Mesothelial cell of epicardium (in vitro differentiated cells): ENCODE measurements at places on chromosomes 13 and 19. TPM values are rescaled to one million over a fixed set of nuclear protein-coding genes. Genes with fewer than 3 reads are reported as not detected.

The TMIGD2 gene
- total RNA-seq = 0.29 TPM in 1 of 3 replicates, not detected in the others

The CATSPERD gene
- total RNA-seq = not detected in 3 replicates

The ZNF627 gene
- total RNA-seq = 28.6 to 29.9 TPM (median 29.8 TPM) in 3 replicates

The ZNF547 gene
- total RNA-seq = 3.9 to 6.8 TPM (median 4.7 TPM) in 3 replicates

The MAMSTR gene
- total RNA-seq = 5.8 to 6.5 TPM (median 6.0 TPM) in 3 replicates

The CGB2 gene
- 0.71 to 4.7 TPM (median 1.2 TPM) in 3 replicates for total RNA-seq

The SLC17A7 gene
- 0.34 to 0.45 TPM (median 0.35 TPM) in 3 replicates for total RNA-seq

The HRC gene
- 13.6 to 17.6 TPM (median 14.7 TPM) in 3 replicates for total RNA-seq

The GJA3 gene
- total RNA-seq = 4.4 to 5.3 TPM (median 5.2 TPM) in 3 replicates

The DZIP1 gene
- 57.6 to 62.8 TPM (median 62.7 TPM) in 3 replicates for total RNA-seq
